ENCODE measurements at places on chromosomes 1 and 21.

GRCh38 chr1:6586404-6586816 lies 6.6 kb downstream of the ZBTB48 start:
- no peak for DNase-seq

DNA sequence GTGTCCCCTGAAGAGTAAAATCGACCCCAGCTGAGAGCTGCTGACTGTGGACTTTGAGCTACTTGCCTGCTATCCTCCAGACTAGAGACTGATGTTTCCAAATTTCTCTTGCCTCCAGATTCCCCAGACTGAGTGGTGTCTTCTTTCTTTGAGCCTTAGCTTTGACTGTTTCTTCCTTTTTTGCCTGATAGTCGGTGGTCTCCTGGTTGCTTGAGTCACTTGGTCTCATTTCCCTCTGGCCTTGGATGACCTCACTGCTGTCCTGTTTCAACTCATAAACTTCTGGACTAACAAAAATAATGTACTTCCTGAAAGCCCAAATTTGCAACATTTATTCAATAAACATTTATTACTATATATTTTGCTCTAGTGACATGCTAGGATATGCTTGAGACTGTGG lies 52.9 kb upstream of the DIPK1A start:
- DNase-seq, result no peak

- no peak for DNase-seq
Measured at GRCh38 chr21:45499201-45499750, 43.0 kb downstream of the SLC19A1 start.

DNA sequence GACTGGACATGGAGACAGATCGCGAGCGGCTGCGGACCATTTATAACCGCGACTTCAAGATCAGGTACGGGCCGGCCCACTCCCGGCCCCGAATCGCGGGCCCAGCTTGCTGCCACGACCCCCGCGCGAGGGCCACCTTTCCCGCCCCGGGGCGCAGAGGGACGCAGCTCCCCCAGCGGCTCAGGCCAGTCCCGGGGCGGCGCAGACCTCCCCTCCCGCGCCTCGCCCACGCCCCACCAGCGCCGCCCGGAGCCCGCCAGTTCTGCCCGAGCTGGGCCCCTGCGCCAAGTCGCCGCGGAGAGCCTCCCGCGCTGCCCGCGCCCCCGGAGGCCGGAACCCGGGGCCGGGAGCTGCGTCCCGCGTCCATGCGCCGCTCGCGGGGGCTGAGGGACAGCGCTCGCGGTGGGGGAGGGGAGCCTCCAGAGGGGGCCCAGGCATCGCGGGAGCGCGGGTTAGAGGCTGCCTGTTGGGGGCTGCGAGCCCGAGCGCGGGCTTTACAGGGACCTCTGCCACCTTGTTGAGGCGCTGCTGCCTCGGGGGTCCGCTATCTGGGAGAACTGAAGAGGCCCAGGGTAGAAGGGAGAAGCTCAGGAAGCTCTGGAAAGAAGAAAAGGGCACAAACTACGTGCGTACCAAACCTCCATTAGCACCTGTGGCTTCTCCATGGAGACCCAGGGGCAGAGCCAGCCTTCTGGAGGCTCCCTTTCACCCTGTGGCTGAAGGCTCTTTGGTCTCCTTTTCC lies 698 bp downstream of the MOV10 start:
- no peak for DNase-seq

DNA sequence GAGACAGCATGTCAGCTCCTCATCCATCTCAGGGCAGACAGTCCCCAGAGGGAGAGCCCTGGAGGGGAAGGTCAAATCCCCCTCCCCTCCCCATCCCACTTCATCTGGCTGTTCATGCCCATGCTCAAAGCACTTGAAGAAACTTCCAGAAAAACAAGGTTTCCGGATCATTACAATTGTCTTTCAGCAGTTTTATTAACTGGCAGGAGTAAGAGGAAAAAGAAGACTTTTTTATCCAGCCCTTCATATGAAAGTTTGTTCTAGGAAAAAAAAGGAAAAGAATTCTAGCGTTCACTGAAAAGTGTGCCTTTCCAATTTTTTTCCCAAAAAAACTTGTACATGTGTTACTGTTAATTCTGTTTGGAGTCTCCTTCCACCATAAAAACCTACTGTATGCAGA lies 145.7 kb upstream of the TIAM1 start:
- DNase-seq, result no peak

DNA sequence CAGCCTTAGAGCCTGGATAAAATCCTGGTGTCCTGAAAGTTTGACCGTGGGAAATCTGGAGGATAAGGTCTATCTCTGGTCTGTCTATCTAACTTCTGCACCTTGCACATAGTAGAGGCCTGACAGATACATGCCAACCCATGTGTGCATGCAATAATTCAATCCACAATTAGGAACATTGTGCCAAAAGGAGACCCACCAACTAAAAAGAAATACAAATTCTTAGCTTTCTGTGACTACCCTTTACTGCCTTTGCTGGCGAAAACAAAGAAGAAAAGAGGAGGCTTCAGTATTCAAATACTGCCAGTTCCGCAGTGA lies 381 bp upstream of the KLHL20 start:
- no peak for DNase-seq

GRCh38 chr1:33086384-33086850 lies 5.5 kb downstream of the AZIN2 start:
- peak; percentile 76 for DNase-seq

GRCh38 chr1:79982211-79982610 lies 975.7 kb upstream of the ADGRL4 start:
- DNase-seq, result no peak

DNA sequence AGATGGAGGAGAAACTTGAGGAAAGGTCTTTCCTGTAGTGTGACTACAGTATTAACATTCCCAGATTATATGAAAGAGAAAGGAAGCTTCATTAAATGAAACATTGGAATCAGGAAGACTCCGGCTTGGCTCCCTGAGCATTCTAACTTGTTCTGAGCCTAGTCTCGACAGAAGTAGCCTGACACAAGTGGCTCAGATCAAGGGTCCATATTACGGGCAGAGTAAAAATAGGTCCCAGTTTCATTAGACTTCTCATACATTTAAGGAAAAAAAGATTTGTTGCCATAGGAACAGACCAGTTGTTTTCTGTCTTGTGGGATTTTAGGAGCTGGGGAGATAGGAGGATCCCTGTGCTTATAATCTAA lies 12.8 kb downstream of the SMAP2 start:
- no peak for DNase-seq

- DNase-seq, result no peak
Measured at GRCh38 chr21:36609654-36610053, 89.3 kb upstream of the SIM2 start.

DNA sequence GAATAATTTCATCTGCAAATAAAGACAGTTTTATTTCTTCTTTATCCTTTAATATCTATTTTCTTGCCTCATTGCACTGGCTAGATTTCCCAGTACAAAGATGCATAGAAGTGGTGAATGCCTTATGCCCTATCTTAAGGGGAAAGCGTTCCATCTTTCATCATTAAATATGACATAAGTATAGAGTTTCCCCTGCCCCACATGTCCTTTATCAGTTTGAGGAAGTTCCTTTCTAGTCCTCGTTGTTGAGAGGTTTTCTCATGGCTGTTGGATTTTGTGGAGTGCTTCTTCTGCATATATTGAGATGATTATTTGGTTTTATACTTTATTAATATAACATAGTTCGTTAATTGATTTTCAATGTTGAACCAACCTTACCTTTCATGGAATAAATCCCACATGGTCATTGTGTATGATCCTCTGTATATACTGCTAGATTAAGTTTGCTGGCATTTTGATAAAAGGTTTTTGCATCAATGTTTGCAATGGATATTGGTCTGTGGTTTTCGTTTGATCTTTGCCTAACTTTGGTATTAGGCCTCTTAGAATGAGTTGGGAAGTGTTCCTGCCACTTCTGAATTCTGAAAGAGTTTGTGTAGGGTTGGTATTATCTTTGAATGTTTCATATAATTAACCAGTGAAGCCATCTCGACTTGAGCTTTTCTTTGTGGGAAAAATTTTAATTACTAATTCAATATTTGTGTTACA lies 15.6 kb downstream of the PRKACB start:
- DNase-seq, result no peak

GRCh38 chr1:245501633-245502032 lies 346.8 kb downstream of the KIF26B start:
- DNase-seq, result no peak

DNA sequence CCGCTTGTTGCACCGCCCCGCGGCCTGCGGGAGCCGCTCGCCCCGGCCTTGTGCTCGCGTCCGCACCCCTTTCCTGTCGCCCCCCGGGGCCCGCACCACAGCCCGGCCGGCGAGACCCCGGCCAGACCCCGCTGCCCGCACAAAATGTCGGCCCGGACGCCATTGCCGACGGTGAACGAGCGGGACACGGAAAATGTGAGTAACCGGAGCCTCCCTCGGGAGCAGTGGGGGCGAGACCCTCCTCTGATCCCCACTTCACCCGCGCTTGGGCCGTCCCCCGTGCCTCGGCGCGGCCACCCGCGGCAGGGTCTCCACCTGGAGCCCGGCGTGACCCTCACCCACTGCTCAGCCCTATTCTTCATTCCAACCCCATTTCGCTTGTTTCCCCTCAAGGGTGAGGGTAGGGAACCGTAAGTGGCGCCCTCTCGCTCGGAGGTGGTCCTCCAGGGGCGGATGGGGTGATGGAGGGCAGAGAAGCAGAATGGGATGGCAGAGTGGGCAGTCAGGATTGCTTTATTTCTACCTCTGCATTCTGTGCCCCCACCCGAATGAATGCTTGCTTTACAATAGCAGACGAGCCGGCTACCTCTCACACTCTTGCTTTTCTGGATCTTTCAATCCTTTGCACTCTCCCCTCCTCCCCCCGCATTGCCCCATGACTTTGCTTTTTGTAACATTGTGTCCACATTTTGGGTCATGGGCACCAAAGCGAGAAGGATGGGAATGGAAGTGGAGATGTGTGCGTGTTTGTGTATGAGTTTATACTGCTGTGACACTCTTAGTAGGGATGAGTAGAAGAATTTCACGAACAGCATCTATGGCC lies 954 bp downstream of the MARK1 start:
- DNase-seq, result peak; percentile 14

DNA sequence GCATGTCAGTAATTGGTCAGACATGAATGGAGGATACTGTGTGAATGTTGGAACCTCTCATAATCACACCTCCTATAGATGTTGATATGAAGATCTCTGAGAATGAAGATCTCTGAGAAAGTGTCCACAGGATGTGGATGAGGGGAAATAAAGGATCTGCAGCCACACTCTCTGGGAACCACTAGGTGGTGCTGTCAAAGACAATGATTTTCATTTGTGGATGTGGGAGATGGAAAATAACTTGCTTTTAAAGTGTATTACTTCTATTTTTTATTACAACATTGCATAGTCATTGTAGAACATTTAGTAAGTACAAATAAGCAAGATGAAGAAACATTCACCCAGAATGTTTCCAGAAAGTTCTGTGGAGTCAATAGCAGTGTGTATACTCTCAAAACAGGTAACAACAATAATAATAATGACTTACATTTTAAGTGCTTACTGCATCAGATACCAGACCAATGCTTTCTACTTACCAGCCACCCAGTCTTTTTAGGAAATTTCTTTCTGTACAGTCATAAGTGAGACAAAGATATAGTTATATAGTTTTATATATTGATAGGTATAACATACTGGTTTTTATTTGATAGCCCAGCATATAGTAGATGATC lies 128.2 kb downstream of the ATG4C start:
- peak; percentile 8 for DNase-seq

GRCh38 chr1:2232916-2233438 lies 4.9 kb downstream of the SKI start:
- no peak for DNase-seq

DNA sequence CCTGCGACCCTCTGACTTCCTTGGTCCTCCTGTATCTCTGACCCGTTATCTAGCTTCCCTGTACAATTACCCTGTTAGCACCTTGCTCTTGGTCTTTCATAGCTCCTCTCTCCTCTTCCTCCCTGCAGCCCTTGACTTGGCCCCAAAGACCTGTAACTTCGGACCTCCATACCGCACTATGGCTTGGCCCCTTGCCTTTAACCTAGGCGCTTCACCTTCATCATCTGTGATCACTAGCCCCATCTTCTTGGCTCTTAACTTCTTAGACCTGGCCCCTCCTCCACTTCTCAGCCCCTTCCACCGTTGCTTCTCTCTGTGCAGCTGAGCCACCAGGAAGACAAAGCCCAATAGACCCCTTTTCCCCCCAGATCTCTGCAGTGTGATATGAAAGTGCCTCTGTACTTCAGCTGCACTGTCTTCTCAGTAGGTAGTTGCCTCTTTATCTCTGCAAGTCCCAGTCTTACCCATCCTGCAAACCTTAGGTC lies 740 bp downstream of the ZNF691 start:
- DNase-seq, result no peak

DNA sequence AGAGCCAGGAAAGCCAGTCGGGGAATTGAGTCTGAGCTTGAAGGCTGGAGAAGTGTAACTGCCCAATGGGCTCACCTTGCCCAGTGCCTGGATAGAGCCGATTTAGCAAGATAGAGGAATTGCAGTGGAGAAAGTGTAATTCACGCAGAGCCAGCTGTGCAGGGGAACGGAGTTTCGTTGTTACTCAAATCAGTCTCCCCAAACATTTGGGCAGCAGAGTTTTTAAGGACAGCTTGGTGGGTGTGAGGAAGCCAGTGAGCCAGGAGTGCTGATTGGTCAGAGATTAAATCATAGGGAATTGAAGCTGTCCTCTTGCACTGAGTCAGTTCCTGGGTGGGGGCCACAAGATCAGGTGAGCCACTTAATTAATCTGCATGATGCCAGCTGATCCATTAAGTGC lies 28.4 kb upstream of the NLRP3 start:
- no peak for DNase-seq

DNA sequence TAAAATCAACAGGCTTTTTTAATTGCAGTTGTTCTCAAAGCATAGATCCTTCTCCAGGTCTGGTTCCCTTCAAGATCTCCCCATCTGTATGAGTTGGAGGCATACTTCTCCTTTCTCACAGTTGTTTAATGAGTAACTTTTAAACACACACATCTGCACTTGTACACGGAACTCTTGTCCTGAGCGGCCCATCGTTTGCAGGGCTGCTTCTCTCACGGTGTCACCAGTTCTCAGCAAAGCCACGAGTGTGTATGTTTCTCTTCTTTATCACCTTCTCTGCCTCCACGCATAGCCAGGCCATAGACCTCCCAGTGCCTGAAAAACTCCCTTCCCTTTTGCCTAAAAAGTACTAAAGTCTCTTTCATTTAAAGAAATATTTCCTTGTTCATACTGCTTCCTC lies 68.7 kb upstream of the ROR1 start:
- DNase-seq, result no peak

GRCh38 chr1:11967028-11967547 lies 13.2 kb upstream of the MFN2 start:
- peak; percentile 72 for DNase-seq

DNA sequence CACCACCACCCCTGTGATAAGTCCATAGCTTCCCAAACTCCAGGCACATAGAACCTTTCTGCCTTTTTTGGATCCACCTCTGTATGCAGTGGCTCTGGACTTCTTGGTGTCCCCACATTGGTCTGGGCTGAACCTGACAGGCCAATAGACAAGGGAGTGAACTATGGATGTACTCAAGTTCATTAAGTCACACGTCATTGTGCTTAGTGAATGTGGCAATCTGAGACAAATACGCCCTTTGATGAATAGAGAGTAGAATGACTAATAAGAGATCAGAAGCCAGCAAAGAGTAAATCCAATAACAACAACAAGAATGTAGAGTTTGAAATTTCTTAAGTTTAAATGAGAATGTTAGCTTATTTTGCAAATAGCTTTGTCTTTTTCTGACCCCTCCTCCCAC lies 114.8 kb downstream of the ST6GALNAC3 start:
- no peak for DNase-seq

GRCh38 chr1:81802707-81803430 lies 2.1 kb downstream of the ADGRL2 start:
- peak; percentile 8 for DNase-seq
